ENCODE measurements at places on chromosomes 5 and 9. TPM values are rescaled to one million over a fixed set of nuclear protein-coding genes. Genes with fewer than 3 reads are reported as not detected.

The CCL21 gene
- 74.6 TPM for total RNA-seq

The IDNK gene
- total RNA-seq = 12.1 TPM

The FST gene
- 8.8 TPM for total RNA-seq

The SPINK7 gene
- not detected for total RNA-seq

The IQGAP2 gene
- 58.6 TPM for total RNA-seq

The ALAD gene
- total RNA-seq = 53.4 TPM

The GHR gene
- total RNA-seq = 2.5 TPM

The PCDHGB5 gene
- 3.6 TPM for total RNA-seq

The CACNA1B gene
- 0.13 TPM for total RNA-seq

The FAM78A gene
- total RNA-seq = 8.3 TPM

The PKD2L2 gene
- not detected for total RNA-seq

The VCP gene
- total RNA-seq = 138 TPM

The TRIM36 gene
- total RNA-seq = 69.0 TPM

The CCDC69 gene
- total RNA-seq = 15.8 TPM

The TSSK1B gene
- total RNA-seq = not detected

GRCh38 chr5:109359642-109360041 is 50.1 kb downstream of the PJA2 start:
- no peak for DNase-seq

- DNase-seq = no peak
Measured at GRCh38 chr5:43065387-43065947, 25.3 kb upstream of the ANXA2R start.

DNA sequence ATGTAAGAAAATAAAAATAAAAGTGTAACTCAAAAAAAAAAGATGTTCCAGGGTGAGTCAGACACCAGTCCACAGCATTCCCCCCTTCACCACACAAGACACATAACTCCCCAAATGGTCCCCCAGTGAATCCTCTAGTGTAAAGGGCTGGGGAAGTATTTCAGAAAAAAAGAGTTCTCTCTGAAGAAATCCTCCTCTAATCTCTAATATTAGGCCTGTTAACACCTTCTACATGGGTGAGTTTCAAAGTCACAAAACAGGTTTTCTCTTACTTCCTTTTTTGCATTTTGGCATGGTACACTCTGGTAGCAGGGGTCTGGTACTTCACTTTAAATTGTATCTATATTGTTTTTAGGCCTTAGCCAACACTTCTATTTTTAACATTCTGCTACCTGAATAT is 28.2 kb downstream of the RNF145 start:
- DNase-seq = no peak

DNA sequence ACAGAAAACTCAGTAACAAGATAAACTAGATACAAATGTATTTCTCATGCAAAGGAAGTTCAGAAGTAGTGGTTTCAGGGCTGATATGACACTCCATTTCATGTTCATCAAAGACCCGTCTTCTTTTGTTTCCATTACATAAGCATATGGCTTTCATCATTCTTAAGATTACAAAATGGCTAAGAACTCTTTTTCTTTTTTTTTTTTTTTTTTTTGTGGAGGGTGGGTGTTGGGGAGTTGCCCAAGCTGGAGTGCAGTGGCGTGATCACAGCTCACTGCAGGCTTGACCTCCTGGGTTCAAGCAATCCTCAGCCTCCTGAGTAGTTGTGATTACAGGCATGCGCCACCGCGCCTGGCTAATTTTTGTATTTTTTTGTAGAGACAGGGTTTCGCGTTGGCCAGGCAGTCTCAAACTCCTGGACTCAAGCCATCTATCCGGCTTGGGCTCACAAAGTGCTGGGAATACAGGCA is 22.0 kb upstream of the PTBP3 start:
- no peak for DNase-seq

DNA sequence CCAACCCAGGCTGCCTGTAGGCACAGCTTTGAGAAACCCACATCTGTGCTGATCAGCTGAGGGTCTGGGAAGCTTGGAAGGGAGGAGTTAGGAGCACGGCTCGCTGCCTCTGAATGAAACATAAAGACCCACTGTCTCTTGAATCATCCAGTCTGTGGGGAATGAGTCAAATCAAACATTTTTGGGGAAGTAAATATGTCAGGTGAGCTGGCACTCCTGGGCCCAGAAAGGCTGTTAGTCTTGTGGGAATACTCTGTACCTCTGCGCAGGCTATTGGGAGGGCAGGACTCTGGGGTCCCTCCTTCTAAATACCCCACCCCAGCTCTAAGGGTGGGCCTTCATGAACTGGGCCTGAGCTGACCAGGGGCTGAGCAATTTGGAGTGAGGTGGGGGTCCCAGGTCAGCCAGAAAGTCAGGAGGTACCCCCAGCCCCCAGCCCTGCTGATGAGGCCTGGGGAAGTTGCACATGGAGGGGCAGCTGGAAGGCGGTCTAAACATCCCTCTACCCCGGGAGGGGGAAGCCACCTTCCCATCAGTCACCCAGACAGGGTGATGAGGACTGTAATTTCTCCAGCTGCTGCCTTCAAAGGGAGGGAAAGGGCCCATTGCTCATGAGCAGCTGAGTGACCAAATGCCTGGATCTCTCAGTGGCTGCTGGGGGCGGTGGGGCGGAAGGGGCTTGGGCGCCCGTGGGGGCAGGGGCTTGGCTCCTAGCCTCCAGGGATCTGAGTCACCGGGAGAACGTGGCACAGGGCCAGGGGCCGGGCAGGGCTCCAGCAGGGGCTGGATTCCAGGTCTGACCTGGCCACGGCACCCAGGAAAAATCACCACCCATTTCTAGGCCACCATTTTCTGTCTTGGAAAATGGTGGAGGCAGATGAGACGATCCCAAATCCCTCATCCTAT is 10.8 kb downstream of the FIBCD1 start:
- DNase-seq = no peak

DNA sequence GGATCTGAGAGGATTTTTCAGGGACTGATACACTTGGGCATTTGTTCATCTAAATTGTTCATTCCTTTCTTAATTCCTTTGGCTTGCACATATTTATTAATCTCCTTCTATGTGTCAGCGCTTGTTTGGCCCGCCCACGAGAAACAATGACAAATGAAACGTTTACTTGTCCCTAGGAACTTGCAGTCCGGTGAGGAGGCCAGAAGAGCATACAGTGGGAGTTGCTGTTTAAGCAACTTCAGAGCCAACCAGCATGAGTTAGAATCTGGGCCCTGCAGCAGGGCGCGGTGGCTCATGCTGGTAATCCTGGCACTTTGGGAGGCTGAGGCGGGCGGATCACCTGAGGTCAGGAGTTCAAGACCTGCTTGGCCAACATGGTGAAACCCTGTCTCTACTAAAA is 18.8 kb downstream of the FBXL7 start:
- DNase-seq = no peak

GRCh38 chr9:99867968-99868367 is 38.5 kb upstream of the STX17 start:
- DNase-seq = no peak

- no peak for DNase-seq
Measured at GRCh38 chr9:136831720-136832104, 10.6 kb upstream of the AJM1 start.

GRCh38 chr9:87778996-87779395 is 53.1 kb downstream of the CTSL start:
- no peak for DNase-seq

GRCh38 chr9:122110100-122110833 is 17.2 kb upstream of the TTLL11 start:
- no peak for DNase-seq

DNA sequence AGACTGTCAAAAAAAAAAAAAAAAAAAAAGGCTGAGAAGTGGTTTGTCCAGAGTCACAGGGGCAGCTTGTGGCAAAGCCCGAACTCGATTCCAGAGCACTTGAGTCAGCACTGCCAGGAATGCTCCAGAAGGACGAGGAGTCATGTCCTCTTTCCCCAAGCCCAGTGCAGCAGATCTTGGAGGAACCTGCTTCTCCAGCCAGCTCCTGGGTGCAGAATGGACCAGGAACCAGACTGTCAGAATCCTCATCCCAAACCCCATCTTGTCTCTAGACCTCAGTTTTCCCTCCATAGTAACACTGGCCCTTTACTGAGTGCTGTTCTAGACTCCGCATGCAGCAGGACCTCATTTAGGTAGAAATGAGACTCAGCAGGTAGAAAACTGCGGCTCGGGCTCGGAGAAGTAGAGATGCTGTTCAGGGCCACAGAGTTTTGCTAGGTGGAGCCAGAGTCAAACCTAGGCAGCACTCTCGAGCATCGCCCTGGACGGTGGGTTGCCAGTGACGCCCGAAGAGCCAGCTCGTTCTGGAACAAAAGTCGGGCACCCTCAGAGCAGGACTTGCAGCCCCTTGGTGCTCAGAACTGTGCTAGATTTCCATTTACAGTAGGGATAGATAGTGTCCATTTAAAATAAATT is 15.4 kb downstream of the CD74 start:
- DNase-seq = no peak

- no peak for DNase-seq
Measured at GRCh38 chr5:40569546-40570270, 110.0 kb upstream of the PTGER4 start.

DNA sequence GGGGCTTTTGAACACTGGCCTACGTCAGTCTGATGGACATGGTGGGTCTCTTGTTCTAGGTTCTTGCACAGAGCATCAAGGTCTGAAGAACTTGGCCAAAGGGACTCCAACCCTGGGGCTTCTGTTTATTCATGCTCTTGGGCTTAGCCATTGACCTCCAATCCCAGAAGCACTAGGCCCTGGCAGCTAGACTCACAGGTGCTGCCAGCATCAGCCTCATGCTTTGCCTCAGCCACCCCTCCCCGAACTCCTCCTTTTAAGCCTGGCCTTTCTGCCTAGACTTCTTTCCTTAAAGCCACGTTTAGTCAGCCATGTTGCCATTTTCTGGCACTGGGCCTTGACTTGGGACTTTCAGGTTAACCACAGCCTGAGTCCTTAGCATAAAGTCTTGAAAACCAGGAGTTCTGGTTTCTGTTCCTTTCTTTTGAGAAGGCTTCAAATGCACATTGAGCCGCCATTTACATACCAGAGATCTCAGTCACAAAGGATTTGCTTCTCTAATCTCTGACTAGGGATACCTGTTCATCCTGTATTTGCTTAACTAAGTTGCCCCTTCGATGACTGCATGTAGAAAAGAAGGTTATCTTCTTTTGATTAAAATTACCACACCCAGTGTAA is 54.7 kb downstream of the ANGPTL2 start:
- no peak for DNase-seq

GRCh38 chr5:128475693-128476092 is 62.4 kb downstream of the FBN2 start:
- no peak for DNase-seq

DNA sequence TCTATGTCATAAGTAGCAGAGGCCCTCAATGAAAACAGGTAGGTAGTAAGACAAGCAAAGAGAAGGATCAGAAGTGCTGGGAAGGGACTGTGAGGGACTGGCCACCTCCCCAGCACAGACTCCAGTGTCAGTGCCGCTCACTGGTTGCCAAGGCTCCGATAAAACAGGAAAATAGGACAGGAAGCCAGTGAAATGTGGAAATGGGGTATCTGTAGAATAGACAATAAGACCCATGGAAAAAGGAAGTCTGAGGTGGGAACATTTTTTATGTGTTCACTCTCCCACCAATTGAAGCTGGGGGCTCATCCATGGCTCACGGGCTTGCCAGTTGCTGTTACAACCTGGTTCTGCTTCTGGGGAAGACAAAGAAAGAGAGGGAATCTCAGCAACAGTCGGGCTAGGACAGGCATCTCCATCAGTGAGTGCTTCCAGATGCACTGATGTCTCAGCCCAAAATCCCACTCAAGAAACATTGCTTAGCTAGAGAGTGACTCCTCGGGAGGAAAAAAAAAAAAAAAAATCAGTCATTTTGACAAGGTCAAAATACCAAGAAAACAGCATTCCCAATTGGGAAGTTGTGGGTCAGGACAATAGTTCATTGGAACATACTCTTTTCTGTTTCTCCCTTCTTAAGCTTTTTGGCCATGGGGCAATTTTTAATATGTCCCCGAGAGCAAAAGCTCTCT is 27.6 kb upstream of the NFIB start:
- no peak for DNase-seq

DNA sequence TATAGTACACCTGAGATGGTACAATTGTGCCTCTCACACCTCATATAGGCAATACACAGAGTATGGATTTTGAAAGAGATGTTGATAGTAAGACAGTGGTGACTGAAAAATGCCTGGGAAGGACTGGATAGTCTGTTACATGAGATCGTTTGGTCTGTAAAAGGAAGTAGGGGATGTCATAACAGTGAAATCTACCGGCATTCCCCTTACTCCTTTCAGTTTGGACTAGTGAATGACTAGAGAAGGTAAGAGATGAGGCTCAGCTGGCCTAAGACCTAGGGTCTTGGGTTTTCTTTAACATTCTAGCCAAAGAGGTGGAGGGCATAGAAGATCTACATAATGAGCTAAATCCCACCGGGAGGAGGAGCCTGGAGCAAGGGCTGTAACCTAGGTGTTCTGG is 8.1 kb downstream of the TAL2 start:
- no peak for DNase-seq

DNA sequence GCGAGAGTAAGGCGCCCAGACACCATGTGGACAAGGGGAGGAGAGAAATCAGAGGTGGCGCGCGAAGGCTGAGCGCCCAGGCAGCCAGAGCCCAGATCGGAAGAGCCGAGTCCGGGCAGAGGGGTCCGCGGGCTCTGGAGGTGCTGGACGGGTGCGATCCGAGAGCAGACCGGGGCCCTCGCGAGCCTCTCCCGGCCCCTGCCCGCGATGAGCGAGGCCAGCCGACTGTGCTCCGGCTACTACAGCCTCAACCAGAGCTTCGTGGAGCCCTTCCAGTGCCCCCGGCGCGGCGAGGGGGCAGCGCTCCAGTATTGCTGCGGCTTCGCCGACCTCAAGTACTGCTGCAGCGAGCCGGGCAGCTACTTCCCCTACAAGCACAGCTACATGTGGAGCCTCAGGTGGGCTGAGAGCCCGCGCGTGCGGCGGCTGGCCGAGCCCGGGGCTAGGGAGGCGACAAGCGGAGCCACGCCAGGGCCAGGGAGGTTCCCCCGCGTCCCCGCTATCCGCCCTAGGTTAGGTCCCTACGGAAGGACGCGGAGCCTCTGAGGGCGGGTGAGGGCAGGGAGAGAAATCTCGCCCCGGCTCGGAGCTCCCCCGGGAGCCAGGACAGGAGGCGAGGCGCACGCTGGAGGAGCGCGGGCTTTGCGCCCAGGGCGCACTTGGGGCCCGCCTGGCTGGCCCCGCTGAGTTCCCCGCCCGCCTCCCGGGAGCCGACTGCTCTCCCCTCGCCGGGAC is at the start of gene SHISAL2B:
Gene SHISAL2B, plus strand, starts transcription at position 87 of the 735 bp plus-strand sequence. Its CDS starts 121 bp downstream, at position 208.
- DNase-seq = no peak

GRCh38 chr5:107468276-107468675 is 202.5 kb downstream of the EFNA5 start:
- no peak for DNase-seq

DNA sequence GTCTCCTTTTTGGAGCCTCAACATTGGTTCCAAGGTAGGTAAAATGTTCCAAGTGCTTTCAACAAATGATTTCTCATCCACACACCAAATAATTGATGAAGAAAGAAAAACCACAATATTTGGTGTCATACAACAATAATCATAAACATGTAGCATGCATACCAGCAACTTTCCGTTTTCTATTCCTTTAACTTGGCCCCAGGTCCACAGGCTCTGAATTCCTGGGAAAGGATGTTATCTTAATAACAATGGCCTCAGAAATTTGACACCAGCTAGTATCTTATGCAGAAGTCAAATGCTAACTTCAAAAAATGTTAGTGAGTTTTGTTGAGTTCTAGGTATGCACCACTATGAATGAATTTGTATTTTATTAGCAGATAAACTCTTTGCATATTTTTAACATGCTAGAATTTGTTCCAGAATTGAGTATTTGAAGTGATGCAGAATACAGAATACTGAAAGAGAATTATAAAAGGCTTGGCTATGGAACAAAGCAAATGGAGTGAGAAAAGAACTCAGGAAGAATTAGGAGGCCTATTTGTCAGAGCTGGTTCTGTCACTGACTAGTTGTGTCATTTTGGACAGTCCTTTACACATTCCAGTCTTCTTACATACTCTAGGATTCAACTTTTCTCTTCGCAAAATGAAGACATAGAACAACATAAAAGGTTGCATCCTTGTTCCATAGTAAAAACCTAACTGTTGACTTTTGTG is 435.3 kb upstream of the TNC start:
- DNase-seq = no peak

Data from Peyer's patch (tissue), 4 donors.